ENCODE measurements at places on chromosomes 5 and 9.
A peak's percentile ranks its signal among the peaks of the same experiment; 100 is the strongest.

DNA sequence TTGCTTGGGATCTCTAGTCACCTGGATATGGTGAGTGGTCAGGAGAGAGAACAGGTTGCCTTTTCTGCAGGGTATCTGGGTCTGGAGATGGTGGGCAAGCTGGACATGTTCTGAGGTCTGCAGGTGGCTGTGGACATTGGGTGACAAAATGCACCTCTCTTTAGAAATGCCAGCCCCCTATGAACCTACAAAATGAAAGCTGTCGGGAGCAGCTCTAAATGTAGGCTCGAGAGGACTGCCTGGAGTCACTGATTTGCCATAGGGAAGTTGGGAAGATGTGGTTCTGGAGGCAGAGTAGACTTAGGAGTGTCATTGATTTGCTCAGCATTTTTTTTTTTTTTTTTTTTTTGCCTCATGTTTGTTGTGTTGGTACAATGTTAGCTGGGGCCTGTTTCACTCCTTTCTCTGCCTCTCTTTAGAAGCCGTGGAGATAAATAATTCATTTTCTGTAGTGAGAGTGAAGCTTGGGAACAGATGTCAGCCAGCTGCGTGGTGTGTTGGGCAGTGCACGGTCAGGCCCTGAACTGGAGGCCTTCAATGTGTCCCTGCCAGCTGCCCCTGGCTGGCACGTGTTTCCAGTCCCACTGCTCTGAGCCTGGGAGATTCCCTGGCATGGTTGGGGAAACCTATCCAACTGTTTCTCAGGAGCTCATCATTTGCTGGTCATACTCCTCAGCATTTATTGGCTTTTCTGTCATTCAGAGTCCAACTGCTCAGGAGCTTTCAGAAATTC, 5.4 kb downstream of the RGS3 start:
- DNase-seq: no peak

- no peak for DNase-seq
These were observed 71.1 kb upstream of the FRRS1L start for GRCh38 chr9:109238125-109238524.

DNA sequence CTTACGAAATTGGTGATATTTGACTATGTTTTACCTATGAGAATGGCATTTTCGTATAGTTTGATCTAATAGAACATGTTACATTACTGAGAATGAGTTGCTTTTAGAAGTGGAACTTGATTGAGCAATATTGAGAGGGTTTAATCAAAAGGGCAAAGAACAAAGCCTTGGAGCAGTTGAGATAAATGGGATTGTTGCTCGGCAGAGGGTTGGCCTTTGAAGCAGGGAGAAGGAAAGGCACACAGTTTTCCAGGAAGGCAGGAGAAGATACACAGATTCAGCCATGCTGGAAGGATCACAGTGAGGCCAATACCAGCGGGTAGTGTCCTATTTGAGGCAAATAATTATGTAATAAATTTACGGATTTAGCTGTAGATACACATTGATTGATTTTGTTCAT, 19.5 kb downstream of the MAN2A1 start:
- DNase-seq: no peak

GRCh38 chr9:77575785-77576184, 72.3 kb downstream of the GNA14 start:
- DNase-seq: no peak

DNA sequence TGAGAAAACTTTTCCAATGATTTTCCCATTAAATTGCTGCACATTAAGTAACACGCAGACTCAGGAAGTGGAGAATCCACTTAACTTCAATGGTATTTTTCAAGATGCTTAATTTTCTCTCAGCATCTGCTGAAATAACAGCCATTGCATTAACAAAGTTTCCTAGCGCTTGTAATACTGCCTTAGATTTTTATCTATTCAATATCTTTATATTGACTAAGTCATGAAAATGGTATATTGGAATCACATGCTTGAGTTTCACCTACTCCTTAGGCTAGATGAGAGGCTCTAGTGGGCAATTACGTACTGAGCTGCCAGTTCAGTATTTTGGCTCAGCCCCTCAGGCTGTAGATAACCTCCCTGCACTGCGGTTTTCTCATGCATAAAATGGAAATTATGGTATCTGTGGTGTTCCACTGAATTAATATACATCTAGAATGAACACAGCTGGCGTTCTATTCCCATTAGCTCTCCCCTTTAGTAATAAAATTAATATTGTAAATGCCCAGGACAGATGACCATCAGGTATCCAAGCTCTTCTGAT, 112.9 kb downstream of the MTX3 start:
- no peak for DNase-seq

GRCh38 chr5:95241635-95242034, 43.3 kb downstream of the MCTP1 start:
- no peak for DNase-seq

GRCh38 chr9:14219850-14220249, 94.1 kb downstream of the NFIB start:
- DNase-seq: no peak

DNA sequence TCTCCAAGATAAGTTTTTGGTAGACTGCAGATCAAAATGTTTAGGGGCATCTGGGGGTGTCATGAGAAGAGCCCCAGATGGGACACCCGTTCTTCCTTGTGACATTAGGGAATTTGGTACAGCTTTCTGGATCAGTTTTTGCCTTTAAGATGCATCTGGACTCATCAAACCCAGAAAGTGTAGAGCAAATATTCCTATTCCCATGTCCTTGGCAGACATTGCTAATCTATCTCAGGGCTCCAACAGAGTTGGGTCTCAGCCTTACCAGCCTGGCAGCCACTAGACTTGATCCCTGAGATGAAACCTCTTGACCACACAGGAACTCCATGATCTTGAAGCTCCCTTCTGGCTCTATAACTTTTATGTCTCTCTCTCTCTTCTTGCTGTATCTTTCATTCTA, 35.6 kb downstream of the ERGIC1 start:
- DNase-seq: no peak

DNA sequence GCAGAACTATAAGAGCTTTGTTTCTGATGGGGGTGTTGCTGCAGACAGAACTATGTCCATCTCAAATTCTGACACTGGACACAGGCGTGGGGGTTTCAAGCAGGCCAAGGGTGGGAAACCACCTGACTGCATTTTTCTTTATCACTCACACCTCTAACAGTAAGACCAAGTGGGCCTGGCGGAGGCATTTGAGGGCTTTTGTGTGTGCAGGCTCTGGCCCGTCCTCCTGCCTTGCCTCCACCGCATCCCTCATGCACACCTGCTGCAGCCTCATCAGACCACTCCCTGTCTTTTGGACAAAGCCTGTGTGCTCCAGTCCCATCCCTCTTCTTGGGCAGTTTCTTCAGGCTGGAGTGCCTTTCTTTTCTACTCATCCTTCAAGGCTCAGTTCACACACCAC, 7.9 kb downstream of the OR13J1 start:
- DNase-seq: no peak

- DNase-seq: no peak
These were observed 95.6 kb downstream of the ARSB start for GRCh38 chr5:78889369-78890140.

- DNase-seq: no peak
These were observed 1267.5 kb upstream of the CDH9 start for GRCh38 chr5:28305891-28306290.

DNA sequence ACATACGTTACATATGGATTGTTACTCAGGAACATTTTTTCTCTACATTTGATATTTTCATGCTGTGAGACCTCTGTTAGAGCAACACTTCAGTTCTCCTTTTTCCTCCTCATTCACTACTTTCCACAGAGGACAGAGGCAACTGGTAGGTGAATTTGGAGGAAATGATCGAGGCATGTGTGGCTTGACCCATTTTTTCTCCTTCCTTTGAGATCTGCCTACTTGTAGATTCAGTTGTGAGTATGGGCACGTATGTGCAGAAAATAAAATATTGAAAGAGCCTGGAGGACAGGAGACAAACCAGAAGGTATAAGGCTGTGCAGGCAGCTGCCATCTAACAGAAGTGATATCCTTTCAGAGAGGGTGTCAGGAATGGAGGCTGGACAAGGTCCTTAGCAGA, 19.2 kb upstream of the KIF2A start:
- no peak for DNase-seq

GRCh38 chr5:131633830-131634229, 1.2 kb downstream of the RAPGEF6 start:
- no peak for DNase-seq

DNA sequence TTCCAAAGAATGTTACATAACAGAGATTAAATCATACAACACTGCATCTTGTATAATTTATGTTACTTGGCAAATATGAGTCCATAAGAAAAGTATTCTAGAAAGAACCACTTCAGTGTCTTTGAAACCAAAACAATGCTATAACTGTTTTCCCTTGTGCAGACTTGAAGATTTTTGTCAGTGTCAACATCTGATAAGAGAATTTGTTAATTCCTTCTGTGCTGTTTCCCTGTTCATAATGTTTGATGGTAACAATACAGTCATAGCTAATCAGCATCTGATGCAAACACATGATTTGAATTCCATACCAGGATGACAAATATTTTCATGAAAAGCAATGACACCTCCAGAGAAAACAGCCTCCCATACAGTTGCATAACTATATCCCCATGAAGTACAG, 306.8 kb downstream of the SEMA5A start:
- DNase-seq: no peak

GRCh38 chr9:135588371-135588770, 26.8 kb downstream of the PAEP start:
- DNase-seq: no peak

- no peak for DNase-seq
These were observed 17.9 kb downstream of the CRB2 start for GRCh38 chr9:123373946-123374345.

- DNase-seq: peak; percentile 34
These were observed 29.9 kb downstream of the SLC6A18 start for GRCh38 chr5:1255081-1255561.

GRCh38 chr5:132176987-132177386, 50.7 kb downstream of the P4HA2 start:
- no peak for DNase-seq

GRCh38 chr5:61182449-61182848, 20.2 kb upstream of the SMIM15 start:
- no peak for DNase-seq

DNA sequence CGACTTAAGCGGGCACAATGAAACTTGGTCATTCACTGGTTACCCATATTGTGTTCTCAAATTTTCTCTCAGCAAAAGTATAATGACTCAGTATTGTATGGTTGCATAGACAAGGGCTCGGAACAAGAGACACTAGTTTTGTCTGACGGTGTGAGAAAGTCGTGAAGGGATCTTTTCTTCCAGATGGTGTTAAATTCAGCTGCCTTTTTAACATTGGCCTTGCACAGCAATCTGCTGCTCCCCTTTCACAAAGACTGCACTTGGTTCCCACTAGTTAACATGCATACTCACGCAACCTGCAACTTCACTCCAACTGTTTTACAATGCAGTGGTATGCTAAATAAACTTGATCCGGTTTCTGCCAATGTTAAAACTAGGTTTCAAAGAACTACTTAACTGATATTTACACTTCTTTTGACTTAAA, 219.2 kb downstream of the MEF2C start:
- no peak for DNase-seq

DNA sequence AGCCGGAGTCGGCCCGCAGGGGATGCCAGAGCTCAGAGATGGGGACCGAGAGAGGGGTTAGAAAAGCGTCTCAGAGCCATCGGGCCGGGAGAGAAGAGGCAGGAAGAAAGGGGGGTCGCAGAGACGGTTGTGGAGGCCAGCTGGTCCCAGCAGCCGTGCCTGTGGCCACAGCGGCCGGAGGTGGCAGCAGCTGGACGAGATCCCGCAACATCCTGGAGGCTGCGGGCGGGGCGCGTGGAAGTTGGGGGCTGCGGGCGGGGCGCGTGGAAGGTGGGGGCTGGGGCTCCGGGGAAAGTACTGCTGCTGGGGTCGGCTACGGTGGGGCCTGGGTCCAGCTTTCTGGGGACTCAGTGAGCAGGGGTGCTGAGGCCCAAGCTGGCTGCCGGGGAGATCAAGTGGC, 34.4 kb upstream of the EGFL7 start:
- DNase-seq: no peak

DNA sequence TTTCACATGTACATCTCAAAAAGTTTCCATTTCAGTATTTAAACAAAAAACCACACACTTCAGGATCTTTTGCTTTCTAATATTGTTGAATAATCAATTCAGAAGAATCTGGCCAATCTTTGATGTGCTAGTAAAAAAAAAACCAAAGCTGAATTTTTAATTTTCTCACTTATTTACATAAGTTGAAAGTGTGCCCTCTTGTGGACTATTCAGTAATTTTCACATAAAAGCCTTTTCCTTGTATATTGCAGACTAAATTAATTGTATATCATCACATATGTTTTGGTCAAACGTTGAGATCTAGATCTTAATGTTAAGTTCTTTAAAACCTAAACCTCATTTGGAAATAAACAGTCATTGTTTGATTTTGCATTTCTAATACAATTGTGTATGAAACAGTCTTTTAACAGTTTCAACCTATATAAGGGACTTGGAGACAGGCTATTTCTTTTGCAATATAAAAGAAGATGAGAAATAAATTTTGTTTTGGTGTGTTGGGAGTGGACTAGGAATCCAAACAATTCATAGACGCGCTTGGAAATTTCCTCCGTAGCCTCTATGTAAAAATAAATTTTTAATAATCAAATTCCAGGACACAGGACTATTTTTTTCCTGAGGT, 68.1 kb downstream of the NIPBL start:
- no peak for DNase-seq

DNA sequence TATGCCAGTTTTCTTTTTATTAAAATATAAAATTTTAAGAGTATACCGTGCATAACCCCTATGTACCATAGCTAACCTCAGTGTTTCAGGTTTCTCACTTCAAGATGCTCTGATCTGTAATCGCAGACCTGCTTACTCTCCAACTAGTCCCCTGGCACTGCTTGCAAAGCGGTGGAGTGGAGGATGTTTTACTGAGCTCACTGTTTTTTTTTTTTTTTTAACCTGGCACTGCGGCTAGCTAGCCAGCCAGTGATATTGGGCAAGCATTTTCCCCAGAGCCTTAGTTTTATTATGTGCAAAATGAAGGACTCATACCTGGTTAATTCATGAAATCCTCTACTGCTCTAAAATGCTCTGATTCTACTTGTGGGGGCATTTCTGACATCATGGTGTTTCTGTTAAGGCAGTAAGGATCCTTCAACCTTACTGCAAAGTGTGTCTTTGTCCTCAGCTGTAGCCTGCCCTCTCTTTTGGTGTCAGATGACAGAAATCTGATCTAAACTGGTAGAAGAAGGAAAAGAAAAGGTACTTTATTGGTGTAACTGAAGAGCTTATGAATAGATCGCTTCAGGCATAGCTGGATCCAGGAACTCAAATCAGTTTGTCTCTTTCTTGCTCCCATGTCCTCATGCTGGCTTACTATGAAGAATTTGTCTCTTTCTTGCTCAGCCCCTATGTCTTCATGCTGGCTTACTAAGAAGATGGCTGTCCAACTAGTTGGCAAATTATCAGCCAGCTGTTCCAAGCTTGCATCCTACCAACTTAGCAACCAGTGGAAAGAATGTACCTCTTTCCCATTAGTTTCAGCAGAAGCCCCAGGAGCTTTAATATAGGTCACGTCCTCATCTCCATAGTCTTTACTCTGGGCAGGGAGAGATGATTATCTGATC, 59.8 kb downstream of the DOCK2 start:
- DNase-seq: no peak
